ENCODE measurements at places on chromosomes 3 and 15.
A peak's percentile ranks its signal among the peaks of the same experiment; 100 is the strongest.

DNA sequence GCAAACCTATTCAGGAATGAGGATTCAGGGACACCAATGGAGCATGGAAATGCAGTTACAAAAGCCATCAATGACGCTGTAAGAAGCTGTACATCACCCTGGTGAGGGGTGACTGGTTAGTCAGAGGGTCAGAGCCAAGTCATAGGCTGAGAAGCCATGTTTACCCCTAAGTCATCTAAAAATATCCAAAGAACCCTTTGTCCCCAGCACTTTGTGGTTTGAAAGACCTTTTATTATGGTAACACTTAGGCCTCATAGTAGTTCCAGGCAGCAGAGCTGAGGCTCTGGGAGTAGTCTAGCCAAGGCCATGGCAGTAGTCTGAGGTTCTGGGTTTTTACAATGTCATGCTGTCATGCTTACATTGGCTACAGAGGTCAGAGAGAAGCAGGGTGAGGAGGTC lies 131.2 kb downstream of the CTNNB1 start:
- DNase-seq, result no peak

- no peak for DNase-seq
These were observed 1.9 kb upstream of the ACTL6A start for GRCh38 chr3:179560791-179561190.

GRCh38 chr3:73394240-73394639 lies 230.5 kb downstream of the PDZRN3 start:
- no peak for DNase-seq

DNA sequence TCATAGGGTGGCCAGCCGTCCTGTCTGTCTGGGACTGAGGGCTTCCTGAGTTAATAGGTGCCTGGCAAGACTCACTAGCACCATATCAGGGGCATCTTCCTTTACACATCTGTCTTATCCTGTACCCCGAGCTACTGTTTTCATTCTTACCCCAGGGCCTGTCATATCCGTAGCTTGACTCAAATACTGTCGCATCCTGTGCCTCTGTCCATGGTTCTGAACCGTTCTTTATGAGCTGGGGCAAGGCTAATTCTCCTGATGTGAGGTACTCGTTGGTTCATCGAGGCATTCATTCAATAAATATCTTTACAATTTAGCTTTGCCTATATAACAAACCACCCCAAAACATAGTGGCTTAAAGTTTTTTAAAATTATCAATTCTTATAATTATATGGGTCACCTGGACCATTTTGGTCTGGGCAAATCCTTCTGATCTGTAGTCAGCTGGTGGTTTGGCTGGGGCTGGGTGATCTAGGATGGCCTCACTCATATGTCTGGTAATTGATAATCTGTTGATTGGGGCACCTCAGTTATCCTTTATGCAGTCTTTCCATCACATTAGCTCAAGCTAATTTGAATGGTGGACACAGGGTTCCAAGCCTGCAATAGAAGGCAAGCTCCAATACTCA lies 121.2 kb downstream of the TLE3 start:
- peak; percentile 66 for DNase-seq

DNA sequence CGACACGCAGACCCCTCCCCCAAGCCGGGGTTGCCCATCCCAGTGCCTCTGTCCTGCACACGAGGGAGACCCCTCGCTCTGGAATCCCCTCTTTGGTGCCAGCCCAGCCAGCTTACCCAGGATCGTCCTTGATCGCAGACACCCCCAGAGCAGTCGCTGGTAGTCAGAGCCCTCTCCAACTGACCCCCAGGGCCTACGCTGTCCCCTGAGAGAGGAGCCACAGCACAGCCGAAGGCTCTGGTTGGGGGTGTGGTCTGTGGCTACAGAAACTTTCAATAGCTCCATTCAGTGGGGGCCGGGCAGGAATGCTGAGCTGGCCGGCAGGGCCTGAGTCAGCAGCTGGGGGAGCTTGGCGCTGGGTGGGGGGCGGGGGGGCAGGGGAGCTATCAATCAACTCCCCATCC lies at the start of gene LCTL:
Gene LCTL (minus strand): TSS at position 258 of the 404 bp plus-strand sequence. CDS start 633 bp downstream, outside the sequence.
- no peak for DNase-seq

GRCh38 chr3:58369876-58370275 lies 37.2 kb downstream of the PXK start:
- DNase-seq, result no peak

DNA sequence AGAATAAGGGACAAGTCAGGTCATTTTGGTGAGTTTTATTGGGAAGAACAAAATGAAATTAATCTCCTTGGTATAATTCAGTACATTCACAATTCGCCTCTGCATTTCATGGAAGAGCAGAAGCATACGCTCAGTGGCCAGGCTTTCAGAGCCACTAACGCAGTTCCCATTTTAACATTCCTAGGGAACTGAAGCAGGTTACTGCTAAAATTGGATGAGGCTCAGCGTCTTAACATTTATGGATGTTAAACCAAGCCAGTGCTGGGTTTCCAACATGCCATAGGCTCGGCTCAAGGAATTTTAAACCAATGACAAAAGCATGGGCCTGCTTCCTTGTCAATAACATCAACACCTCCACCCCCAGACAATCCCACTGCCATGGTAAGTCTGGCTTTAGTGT lies 172.7 kb upstream of the PRICKLE2 start:
- no peak for DNase-seq

- DNase-seq, result no peak
These were observed 3.0 kb upstream of the ATOSA start for GRCh38 chr15:52682200-52682599.

DNA sequence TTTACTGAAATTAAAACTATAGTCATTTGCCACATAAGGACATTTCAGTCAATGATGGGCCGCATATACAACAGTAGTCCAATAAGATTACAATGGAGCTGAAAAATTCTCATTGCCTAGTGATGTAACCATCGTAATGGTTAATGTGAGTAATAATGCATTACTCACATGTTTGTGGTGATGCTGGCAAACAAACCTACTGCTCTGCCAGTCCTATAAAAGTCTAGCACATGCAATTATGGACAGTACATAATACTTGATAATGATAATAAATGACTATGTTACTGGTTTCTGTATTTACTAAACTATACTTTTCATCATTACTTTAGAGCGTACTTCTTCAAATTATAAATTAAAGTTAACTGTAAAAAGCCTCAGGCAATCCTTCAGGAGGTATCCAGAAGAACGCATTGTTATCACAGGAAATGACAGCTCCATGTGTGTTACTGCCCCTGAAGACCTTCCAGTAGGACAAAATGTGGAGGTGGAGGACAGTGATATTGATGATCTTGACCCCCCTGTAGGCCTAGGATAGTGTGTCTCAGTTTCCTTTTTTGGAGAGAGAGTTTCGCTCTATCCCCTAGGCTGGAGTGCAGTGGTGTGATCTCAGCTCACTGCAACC lies 102.7 kb downstream of the ATP1B3 start:
- DNase-seq, result no peak

- no peak for DNase-seq
These were observed 8.0 kb downstream of the HEMK1 start for GRCh38 chr3:50577348-50577747.

GRCh38 chr15:52558196-52558595 lies 10.6 kb downstream of the ARPP19 start:
- DNase-seq, result no peak

DNA sequence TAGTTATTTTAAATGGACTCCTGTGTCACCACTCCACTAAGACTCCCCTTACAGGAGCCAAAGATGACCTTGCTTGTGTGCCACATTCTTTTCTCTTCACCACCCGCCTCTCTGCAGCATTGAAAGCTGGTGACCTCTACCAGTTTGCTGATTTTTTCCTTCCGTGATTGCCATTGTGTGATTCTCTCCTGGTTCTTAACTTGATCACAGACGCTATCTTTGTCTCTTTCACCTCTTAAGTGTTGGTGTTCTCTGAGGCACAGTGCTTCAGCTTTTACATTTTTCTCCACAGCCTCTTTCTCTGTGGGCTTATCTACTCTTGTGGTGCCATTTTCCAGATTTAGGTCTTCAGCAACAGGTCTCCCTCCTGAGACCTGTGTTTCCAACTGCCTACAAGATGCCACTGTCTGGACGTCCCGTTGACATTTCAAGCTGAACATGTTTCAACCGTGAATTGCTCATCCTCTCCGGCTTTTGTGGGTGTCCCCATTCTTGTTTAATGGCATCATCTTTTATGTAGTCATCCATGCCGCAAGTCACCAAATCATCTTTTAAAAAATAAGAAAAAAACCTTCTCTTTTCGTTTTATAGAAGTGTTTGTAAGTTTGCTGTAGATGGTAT lies 26.5 kb downstream of the IQGAP1 start:
- DNase-seq, result no peak

DNA sequence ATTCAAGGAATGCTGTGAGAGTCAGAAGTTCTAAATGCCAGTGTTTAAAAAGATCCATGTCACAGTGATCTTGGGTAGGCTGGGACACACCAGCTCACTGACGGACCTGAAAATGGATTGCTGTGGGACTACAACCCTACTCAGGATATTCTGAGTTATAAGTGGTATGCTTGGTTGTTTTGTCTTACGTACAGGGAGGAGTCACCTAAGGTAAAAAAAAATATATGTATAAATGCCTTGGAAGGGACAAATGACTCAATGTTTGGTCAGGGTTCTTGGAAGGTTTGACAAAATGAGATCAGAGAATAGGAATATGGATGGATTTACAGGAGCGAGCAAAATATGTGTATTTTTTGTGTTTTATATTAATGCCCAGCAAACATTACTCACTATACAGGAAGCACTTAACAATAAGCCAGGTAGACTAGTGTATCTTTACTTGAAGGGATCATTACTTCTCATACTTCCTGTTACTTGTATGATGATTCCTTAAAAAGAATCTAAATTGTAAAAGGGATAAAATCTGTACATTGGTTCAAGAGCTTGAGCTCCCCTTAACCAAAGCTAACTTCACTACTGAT lies 767.3 kb downstream of the GBE1 start:
- no peak for DNase-seq

DNA sequence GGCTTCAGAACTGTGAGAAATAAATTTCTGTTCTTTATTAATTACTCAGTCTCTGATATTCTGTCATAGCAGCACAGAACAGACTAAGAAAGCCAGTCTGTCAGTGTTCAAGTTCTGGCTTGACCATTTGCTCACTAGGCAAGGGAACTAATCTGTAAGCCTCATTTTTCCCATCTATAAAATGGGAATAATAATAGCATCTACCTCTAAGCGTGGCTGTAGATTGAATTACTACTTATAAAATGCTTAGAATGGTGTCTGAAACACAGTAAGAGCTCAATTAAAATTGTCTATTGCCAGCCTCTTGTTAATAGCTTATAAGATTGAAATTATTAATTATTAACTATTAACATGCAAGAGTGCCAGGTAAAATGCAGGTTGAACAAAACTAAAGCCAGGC lies 209.7 kb upstream of the LRRFIP2 start:
- DNase-seq, result no peak

DNA sequence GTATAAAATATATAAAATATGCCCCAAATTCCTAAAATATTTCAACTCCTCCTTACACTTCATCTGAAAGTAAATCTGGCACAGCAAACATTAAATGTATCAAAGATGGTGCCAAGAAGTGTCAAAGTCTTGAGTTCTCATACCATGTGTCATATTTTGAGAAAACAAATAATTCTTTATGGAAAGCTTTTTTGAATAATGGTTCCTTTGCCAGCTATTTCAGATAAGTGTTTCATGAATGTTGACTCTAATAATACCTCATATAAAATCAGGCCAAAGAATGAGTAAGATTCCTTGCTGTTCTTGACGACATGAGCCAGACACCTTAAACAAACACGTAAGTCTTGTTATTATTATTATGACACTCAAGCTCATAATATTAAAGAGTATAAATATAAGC lies 30.3 kb upstream of the ZNF385D start:
- DNase-seq, result no peak

GRCh38 chr3:175082631-175083030 lies 223.5 kb downstream of the NAALADL2 start:
- DNase-seq, result no peak

DNA sequence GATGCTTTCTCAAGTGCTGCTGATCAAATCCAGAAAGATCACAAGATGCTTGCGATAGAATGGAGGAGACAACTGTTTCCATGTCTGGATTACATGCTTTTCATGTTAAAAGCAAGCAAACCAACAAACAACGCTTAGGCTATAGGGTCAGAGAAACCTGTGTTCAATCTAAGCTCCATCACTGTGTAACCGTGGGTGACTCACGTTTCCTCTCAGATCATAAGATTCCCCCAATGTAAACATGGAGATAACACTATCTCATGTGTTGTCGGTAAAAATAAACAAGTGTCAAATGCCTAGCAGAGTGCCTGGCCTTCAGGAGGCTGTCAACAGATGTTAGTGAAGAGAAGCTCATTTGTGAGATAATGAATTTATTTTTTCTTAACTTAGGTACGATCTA lies 907.8 kb downstream of the NTRK3 start:
- no peak for DNase-seq

All from DND-41 (cell line).